ENCODE measurements at places on chromosomes 12 and 14.

- H3K4me3 ChIP-seq = no peak overlapping the region
- H3K36me3 ChIP-seq = no peaks in the 10 kb centered on the region
- peaks cover 12% of the 10 kb centered on the region for H3K27me3 ChIP-seq
- H3K27ac ChIP-seq = no peak overlapping the region
- DNase-seq = no peak
- peaks cover 18% of the 10 kb centered on the region for H3K4me1 ChIP-seq
Measured at GRCh38 chr14:89775946-89776345, 178.6 kb downstream of the EFCAB11 start.

DNA sequence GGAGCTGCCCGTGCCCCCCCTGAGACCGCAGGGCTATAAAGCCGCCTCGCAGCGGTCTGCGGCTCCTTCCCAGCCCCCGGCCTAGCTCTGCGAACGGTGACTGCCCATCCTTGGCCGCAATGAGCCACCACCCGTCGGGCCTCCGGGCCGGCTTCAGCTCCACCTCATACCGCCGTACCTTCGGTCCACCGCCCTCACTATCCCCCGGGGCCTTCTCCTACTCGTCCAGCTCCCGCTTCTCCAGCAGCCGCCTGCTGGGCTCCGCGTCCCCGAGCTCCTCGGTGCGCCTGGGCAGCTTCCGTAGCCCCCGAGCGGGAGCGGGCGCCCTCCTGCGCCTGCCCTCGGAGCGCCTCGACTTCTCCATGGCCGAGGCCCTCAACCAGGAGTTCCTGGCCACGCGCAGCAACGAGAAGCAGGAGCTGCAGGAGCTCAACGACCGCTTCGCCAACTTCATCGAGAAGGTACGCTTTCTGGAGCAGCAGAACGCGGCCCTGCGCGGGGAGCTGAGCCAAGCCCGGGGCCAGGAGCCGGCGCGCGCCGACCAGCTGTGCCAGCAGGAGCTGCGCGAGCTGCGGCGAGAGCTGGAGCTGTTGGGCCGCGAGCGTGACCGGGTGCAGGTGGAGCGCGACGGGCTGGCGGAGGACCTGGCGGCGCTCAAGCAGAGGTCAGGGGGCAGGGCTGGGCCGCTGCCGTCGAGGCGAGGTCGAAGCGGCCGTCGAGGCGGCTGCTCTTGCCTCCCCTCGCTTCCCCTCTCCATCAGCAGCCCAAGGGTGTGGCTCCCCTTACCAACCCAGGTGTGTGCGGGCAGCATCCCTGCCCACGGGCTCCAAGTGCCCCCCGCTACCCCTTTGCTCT is at the start of gene PRPH:
TSS of gene PRPH (plus strand) at position 66 of the 855 bp plus-strand sequence. CDS start at position 120, 54 bp downstream.
- H3K36me3 ChIP-seq = no peaks in the 10 kb centered on the region
- H3K4me1 ChIP-seq = peaks cover 17% of the 10 kb centered on the region
- H3K27ac ChIP-seq = no peak within 1 kb of the TSS
- no peak within 1 kb of the TSS for H3K4me3 ChIP-seq
- peaks cover 95% of the 10 kb centered on the region for H3K27me3 ChIP-seq

- peaks cover 30% of the 10 kb centered on the region for H3K4me1 ChIP-seq
- no peaks in the 10 kb centered on the region for H3K27me3 ChIP-seq
- H3K36me3 ChIP-seq = no peaks in the 10 kb centered on the region
- no peak overlapping the region for H3K27ac ChIP-seq
- DNase-seq = no peak
Measured at GRCh38 chr14:68270342-68270741, 450.8 kb downstream of the RAD51B start.

DNA sequence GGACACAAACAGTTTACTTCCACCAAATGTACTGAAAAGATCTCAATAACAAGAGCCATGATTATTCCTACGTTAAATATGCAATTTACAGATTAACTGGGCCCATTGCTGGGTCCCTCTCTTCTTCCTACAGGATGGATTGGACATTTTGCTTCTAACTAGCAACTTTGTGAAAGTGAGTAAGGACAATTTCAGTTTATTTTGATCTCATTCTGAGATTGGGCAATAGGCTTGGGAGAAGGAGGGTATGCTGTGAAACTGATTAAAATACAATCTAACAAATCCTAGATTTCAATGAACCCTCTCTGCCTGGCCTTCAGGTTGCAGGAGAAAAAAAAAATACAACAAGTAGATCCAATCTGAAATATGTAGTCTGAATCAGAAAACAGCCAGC is 121.5 kb downstream of the PRKD1 start:
- H3K36me3 ChIP-seq = no peaks in the 10 kb centered on the region
- H3K4me1 ChIP-seq = no peaks in the 10 kb centered on the region
- H3K27me3 ChIP-seq = no peaks in the 10 kb centered on the region
- no peak overlapping the region for H3K4me3 ChIP-seq
- no peak overlapping the region for H3K27ac ChIP-seq

GRCh38 chr12:1305791-1306500 is 288.4 kb downstream of the FBXL14 start:
- H3K27ac ChIP-seq = no peak overlapping the region
- no peak for DNase-seq
- peaks cover 2% of the 10 kb centered on the region for H3K27me3 ChIP-seq

GRCh38 chr14:61350427-61351270 is 29.3 kb downstream of the PRKCH start:
- H3K36me3 ChIP-seq = no peaks in the 10 kb centered on the region
- no peak for DNase-seq
- H3K27ac ChIP-seq = no peak overlapping the region
- no peak overlapping the region for H3K4me3 ChIP-seq

DNA sequence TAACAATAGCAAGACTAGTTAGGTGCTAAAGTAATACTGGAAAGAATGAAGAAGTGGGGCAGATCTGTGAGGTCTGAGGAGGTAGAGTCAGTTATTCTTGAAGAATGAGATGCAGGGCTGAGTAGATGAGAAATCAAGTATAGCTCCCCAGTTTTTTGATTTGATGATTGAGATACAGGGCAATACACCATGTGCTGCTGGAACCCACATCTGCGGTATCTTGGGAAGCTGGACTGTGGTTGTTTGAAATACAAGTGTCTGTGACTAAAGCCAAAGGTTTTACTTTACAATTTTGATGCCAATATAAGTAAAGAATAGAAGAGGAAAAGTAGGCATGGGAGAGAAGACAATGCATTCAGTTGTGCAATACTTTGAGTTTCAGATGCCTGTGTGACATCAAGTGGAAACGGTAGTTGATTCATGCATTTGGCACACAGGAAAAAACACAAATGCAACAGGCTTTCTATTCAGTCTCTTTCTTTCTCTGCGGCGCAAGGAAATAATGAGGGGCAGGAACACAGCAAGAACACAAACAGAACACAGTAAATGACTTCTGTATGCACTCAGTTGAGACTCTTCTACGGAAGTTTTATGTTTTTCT is 190.2 kb upstream of the SLC38A2 start:
- H3K27me3 ChIP-seq = no peaks in the 10 kb centered on the region
- H3K36me3 ChIP-seq = peaks cover 22% of the 10 kb centered on the region
- no peak overlapping the region for H3K27ac ChIP-seq
- H3K4me3 ChIP-seq = no peak overlapping the region
- peaks cover 4% of the 10 kb centered on the region for H3K4me1 ChIP-seq
- DNase-seq = no peak

- DNase-seq = no peak
- peak overlapping the region; percentile 27 for H3K27ac ChIP-seq
- H3K27me3 ChIP-seq = no peaks in the 10 kb centered on the region
- H3K36me3 ChIP-seq = no peaks in the 10 kb centered on the region
Measured at GRCh38 chr12:104498211-104498801, 41.6 kb downstream of the CHST11 start.

GRCh38 chr12:56670836-56671235 is 17.2 kb downstream of the PTGES3 start:
- no peak overlapping the region for H3K4me3 ChIP-seq
- no peaks in the 10 kb centered on the region for H3K4me1 ChIP-seq
- DNase-seq = no peak
- peaks cover 77% of the 10 kb centered on the region for H3K36me3 ChIP-seq
- no peak overlapping the region for H3K27ac ChIP-seq
- no peaks in the 10 kb centered on the region for H3K27me3 ChIP-seq

GRCh38 chr14:64213086-64213485 is 81.1 kb downstream of the ESR2 start:
- peaks cover 82% of the 10 kb centered on the region for H3K36me3 ChIP-seq
- H3K4me1 ChIP-seq = no peaks in the 10 kb centered on the region
- H3K27ac ChIP-seq = no peak overlapping the region
- H3K4me3 ChIP-seq = no peak overlapping the region
- H3K27me3 ChIP-seq = no peaks in the 10 kb centered on the region
- DNase-seq = no peak

DNA sequence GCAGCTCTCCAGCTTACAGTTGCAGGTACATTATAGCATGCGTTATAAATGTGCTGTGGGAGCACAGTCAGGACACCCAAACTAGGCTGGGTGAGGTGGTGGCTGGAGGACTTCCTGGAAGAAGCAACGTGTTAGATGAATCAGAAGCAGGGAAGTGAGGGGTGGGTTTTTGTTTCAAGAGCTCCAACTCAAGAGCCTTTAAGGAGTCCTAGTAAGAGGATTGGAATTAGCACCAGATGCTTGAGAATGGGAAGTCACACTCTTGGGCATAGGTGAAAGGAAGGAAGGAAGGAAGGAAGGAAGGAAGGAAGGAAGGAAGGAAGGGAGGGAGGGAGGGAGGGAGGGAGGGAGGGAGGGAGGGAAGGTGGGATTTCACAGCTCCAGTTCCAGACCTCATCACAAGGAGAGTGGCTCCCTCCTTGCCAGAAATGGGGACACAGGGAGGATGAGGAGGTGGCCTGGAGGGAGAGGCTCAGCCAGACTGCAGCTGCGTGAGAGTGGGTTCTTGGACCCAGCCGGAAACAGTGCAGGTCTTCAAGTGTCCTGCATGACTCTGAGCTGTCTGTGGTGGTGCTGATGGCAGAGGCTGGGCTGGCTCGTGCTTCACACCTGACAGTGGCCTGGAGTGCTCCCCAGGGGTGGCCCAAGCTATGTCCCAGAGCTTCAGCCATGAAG is 115.7 kb upstream of the GSC start:
- peaks cover 22% of the 10 kb centered on the region for H3K4me1 ChIP-seq
- no peak overlapping the region for H3K4me3 ChIP-seq
- no peaks in the 10 kb centered on the region for H3K36me3 ChIP-seq
- H3K27me3 ChIP-seq = peaks cover 10% of the 10 kb centered on the region
- no peak overlapping the region for H3K27ac ChIP-seq

DNA sequence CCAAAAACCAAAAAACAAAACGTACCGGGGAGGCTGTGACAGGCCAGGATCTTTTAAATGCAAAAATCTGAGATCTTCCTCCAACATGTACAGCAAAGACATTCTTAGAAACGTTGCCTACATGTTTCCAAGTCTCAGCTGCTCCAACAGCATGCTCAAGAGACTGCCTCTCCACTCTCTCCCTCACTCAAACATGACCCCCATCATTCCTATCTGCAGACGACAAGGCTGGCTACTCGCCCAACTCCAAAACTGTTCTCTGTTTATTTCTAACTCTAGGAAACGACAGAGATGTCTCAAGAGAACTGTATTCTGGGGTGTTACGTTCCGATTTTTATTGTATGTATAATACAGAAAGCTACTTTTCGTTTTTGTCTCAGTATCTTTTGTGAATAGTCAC is 57.5 kb upstream of the TMCC3 start:
- H3K4me1 ChIP-seq = peaks cover 58% of the 10 kb centered on the region
- no peaks in the 10 kb centered on the region for H3K27me3 ChIP-seq
- H3K27ac ChIP-seq = no peak overlapping the region
- peaks cover 6% of the 10 kb centered on the region for H3K36me3 ChIP-seq
- no peak for DNase-seq

- H3K27ac ChIP-seq = peak overlapping the region; percentile 68
- DNase-seq = no peak
- H3K4me3 ChIP-seq = no peak overlapping the region
- H3K4me1 ChIP-seq = peaks cover 16% of the 10 kb centered on the region
- peaks cover 41% of the 10 kb centered on the region for H3K36me3 ChIP-seq
Measured at GRCh38 chr12:31928246-31929026, 30.8 kb upstream of the RESF1 start.
